SK-N-SH (cell line): ENCODE measurements at places on chromosomes 6 and 20.

DNA sequence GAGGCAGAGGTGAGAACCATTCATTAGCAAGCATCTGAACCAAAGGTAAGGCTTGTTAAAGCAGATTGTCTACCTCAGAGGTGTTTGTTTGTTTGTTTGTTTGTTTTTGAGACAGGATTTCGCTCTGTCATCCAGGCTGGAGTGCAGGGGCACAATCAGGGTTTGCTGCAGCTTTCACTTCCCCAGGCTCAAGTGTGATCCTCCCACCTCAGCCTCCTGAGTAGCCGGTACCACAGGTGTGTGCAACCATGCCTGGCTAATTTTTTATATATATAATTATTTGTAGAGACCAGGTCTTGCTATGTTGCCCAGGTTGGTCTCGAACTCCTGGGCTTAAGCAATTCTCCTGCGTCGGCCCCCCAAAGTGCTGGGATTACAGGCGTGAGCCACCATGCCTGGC lies 17.2 kb downstream of the CYP39A1 start:
- DNase-seq, result no peak

DNA sequence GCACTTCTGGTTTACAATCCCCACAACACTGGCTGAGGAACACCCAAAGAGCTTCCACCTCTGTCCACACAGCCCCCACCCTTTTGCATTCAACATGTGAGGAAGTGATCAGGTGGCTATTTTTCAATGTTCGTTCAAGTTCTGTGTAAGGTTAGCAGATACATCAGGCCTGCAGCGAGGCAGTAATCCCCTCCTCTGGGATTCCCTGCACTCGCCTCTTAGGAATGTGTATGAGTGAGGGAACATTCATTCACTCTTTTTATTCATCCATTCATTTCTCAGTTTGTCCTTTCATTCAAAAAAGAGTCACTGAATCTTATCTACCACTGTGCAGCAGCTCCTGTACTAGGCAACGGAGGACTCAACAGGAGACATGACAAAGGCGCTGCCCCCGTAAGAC lies 236.4 kb upstream of the PRDM1 start:
- no peak for DNase-seq

DNA sequence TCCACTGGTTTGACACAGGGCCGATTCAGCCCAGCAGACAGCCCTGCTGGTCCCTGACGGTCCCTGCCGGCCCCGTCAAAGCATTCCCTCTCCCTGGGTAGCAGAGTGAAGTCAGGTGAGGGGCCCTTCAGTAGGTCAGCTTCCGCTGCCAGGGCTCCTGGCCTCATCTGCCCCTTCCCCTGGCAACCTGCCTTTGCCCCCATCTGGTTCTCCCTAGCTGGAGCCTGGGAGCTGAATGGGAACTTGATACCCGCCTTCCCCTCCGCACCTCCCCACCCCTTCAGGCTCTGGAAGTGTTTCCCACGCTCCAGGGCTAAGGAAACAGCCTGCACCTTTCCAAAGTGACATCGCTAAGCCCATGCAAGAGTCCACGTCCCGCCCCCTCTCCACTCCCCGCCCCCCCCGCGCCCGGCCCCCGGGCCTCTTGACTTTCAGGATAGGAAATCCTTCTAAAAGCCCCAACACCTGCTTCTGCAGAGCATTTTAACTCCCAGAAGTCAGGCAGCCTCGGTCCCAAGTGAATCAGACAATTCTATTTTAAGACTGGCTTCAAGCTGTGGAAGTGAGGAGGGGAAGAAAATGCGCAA lies 53.3 kb downstream of the ISM1 start:
- DNase-seq, result no peak

DNA sequence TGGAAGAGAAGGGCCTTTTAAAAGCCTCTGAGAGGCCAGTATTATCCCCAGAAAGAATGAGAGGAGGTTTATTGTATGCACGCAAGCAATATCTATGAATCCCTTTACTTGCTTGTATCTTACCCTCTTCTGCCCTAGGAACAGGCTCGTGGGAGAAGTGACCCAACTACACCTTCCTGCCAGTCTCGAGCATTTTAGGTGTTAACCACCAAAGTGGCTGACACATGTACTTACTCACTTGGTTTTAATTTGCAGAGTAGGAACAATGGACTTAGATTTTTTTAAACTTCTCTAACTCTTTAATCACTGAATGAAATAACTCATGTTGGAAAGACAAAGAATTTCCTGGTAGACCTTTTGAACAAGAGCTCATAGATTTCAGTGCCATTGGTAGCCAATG lies 296.9 kb downstream of the PLCB1 start:
- no peak for DNase-seq

DNA sequence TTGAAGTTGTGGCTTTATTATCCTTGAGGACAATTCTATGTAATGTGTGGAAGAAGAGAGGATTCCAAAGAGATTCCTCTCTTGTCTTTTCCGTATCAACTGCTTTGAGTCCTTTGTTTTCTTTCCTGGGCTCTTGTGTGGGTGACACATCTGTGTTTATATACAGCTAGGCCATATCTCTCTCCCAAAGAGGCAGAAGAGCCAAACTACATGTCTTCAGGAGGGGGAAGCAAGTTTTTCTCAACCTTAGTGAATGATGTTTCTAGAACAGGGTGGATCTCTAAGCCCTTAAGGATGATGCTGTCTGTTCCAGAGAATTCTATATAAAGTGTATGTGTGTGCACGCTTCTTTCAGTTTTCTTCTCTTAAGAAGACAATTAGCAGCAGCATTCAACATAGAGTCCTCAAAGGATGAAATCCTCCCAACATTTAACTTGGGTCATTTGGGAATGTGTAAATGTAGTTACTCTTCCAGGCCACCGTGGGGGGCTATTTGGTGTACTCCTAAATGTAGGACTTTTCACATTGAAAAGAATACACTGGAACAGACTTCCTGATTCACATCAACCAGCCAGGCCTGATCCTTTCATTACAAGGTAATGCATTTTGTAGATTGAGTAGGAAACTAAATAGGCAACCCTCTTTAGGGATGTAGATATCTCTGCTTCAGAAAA lies 92.8 kb upstream of the EEF1E1 start:
- peak; percentile 49 for DNase-seq

- DNase-seq, result no peak
These were observed 4.9 kb downstream of the NKAIN2 start for GRCh38 chr6:123808556-123808955.

DNA sequence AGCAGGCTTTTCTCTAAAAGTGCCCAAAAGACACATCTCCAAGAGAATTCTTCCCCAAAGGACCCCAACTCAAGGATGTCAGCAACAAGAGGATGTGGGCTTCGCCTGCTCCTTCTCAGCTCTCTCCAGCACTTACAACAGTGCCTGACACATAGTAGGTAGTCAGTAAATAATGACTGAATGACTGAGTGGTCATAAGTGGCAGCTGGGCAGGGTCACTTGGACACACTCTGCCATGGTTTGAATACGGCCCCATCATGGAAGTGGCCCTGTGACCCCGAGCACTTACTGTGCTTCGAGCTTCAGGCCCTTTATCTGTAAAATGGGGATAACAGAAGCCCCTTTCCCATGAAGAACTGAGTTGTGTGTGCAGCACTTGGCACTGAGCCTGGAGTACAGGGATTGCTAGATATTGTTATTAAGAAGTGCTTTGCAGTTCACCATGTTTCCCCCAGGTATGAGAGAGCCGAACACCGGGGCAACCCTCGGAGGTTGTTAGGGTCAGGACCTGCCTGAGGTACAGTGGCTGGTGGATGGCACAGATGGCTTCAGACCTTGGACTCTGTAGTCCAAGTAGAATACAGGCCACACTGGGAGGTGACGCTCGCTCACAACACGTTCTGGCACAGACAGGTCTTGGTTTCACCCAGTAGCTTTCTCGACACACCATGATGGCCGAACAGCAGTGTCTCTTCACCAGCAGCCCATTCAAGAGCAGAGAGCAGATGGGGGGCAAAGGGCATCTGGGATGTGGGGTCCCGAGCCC lies 56.0 kb downstream of the NOL4L start:
- DNase-seq, result peak; percentile 5

DNA sequence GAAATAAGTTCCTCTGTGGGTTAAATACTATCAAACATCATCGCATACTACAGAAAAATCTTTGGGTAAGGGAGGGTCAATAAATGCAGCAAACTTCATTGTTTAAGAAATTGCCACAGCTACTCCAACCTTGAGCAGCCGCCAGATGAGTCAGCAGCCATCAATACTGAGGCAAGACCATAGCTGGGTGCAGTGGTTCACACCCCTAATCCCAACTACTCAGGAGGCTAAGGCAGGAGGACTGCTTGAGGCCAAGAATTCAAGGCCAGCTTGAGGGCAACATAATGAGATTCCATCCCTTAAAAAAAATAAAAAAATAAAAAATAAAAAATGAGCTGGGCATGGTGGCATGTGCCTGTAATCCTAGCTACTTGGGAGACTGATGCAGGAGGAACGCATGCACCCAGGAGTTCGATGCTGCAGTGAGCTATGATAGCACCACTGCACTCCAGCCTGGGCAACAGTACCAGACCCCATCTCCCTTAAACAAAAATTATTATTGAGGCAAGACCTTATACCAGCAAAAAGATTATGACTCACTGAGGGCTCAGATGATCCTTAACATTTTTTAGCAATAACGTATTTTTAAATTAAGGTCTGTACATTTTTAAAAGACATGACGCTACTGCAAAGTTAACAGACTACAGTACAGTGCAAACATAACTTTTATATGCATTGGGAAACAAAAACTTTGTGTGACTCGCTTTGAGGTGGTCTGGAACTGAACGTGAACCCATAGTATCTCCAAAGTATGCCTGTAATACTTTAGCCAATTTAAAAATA lies 8.8 kb downstream of the SRPK1 start:
- no peak for DNase-seq

GRCh38 chr6:55584654-55585354 lies 5.8 kb upstream of the HMGCLL1 start:
- DNase-seq, result no peak

- DNase-seq, result no peak
These were observed 7.0 kb downstream of the GRIK2 start for GRCh38 chr6:101400326-101401135.

- no peak for DNase-seq
These were observed 59.1 kb upstream of the OGFRL1 start for GRCh38 chr6:71229477-71229876.

DNA sequence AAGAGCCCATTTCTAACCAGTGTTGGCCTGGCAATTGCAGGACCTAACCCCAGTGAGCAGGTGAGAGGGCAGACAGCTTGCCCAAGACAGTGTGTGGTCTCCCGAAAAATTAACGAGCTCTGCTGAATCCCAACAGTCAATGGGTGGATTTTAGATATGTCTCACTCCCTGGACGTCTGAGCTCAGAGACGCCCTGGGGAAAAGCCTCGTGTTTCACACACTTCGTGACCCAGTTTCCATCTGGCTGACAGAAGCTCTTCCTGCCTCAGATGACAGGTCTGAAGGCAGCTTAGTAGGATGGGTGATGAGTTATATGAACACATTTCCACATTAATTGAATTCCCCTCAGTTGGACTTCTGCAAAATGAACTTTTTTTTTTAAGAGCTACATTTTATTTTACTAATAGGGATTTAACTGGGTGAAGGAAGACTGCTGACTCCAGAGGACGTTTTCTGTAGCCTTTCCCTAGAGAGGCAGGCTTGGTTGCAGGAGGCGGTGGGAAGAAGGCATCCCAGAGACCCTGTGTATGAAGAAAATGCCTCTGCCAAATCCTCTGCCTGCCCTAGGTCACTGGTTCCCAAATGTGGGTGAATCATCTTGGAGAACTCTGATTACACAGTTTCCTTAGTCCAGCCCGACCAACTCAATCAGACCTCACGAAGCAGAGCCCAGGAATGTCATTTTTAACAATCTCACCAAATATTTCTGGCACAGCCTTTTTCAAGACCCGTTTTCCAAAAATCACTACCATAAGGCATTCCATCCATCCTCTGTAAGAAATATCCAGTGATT lies 71.7 kb upstream of the LY86 start:
- no peak for DNase-seq

DNA sequence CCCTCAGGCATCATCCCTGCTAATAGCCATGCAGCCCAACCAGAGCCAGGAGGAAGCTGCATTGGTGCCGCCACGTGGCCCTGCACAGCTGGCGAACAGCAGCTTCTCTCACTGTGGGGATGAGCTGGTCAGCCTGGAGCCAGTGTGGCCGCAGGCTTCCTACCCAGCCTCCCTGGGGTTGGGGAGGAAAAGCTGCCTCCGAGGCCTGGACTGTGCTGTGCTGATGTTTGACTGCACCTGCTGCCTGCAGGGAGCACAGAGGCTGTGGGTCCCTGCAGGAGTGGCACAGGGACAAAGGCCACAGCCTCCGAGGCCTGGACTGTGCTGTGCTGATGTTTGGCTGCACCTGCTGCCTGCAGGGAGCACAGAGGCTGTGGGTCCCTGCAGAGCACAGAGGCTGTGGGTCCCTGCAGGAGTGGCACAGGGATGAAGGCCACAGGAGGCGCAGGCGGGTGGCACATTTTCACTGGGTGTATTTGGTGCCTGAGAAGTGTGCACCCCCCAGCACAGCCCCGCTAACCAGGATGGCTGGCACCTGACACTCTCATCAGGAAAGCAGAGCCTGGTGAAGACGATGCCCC lies 83.9 kb downstream of the DLL1 start:
- peak; percentile 53 for DNase-seq

GRCh38 chr6:89216411-89216810 lies 747 bp downstream of the GABRR1 start:
- DNase-seq, result no peak

GRCh38 chr20:58637466-58638213 lies 13.4 kb upstream of the STX16 start:
- no peak for DNase-seq
